ENCODE measurements at places on chromosomes 11 and 22.
A peak's percentile ranks its signal among the peaks of the same experiment; 100 is the strongest.

DNA sequence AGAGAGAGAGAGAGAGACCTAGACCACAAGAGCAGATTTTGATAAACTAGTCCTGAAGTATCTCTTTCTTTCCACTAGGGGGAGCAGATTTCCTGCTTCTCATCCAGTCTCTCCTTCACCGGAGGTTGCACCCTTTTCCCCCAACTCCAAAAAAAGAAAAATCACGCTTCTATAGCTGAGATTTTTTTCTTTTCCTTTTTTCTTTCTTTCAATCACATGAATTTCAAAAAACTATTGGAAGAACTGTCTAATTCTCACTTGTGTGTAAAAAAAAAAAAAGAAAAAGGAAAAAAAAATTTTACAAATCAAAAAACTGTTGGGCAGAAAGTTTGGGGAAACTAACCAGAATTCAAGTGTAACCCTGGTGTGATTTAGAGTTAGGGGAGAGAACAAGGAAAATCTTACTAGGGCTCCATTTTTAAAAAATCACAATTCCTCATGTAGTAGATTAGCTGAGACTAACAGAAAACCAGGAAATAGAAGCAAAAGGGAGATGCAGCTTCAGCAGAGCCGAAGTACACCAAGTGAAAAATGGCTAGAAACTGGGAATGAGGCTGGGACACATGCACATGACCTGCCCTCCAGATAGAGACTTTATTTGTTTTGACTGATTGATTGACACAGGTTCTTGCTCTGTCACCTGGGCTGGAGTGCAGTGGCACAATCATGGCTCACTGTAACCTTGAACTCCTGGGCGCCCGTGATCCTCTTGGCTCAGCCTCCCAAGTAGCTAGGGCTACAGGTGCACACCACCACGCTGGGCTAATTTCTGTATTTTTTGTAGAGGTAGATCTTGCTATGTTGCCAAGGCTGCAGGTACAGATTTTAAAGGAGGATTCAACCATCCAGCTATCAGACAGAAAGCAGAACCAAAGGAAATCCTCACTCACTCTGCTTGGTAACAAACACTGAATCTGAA is 27.1 kb downstream of the SDHD start:
- DNase-seq, result peak; percentile 54

- no peak for DNase-seq
Measured at GRCh38 chr11:44941259-44942021, 9.2 kb downstream of the TP53I11 start.

DNA sequence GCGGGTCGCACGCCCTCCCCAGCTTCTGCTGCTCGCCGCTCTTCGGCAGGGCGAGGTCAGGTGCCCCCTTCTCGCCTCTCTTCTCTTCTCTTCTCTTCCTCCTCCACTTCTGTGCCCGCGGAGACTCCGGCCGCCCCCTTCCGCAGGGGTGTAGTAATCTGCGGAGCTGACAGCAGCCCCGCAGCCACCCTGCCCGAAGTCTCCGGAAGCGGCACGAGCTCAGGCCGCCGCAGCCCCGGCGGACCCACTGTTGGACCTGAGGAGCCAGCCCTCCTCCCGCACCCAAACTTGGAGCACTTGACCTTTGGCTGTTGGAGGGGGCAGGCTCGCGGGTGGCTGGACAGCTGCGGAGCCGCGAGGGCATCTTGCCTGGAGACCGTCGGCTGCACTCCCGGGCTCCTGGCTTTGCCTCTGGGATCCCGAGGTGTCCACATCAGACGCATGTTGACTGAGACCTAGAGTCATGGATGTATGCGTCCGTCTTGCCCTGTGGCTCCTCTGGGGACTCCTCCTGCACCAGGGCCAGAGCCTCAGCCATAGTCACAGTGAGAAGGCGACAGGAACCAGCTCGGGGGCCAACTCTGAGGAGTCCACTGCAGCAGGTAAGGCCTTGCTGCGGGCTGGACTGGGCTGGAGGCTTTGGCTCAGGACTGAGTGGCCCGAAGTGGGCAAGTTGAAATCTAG is 486 bp downstream of the STIM1 start:
- DNase-seq, result no peak

GRCh38 chr11:24748261-24748660 is 251.4 kb downstream of the LUZP2 start:
- no peak for DNase-seq

DNA sequence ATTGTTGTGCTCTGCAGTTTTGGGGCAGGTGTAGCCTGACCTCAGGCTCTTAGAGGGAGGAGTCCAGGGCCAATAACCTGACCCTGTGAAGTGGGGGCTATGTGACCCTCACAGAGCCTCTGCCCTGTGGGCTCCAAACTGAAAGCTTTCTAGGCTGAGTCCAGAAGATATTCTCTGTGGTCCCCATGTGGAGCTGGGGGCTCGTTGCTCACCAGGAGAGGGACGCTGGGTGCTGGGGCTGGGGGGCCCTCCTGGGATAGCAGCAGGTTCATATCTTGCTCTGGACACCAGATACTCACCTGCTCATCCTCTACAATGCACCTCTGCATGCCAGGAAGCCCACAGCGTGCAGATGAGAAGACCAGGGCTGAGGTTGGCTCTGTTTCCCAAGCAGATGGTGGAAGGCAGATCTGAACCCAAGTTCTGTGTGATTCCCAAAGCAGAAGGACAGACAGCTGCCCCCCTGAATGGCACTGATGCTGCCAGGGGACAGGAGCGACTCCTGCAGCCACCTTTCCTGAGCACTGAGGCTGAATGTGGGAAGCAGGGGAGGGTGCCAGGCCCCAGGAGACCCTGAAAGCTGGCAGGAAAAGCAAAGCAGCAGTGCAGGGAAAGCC is 1022.0 kb downstream of the TBC1D22A start:
- DNase-seq, result no peak

- DNase-seq, result no peak
Measured at GRCh38 chr11:93013646-93014045, 44.2 kb downstream of the MTNR1B start.
